ENCODE measurements at places on chromosomes 5 and 9.

GRCh38 chr9:127386249-127386648, 10.7 kb upstream of the SLC2A8 start:
- DNase-seq: no peak

DNA sequence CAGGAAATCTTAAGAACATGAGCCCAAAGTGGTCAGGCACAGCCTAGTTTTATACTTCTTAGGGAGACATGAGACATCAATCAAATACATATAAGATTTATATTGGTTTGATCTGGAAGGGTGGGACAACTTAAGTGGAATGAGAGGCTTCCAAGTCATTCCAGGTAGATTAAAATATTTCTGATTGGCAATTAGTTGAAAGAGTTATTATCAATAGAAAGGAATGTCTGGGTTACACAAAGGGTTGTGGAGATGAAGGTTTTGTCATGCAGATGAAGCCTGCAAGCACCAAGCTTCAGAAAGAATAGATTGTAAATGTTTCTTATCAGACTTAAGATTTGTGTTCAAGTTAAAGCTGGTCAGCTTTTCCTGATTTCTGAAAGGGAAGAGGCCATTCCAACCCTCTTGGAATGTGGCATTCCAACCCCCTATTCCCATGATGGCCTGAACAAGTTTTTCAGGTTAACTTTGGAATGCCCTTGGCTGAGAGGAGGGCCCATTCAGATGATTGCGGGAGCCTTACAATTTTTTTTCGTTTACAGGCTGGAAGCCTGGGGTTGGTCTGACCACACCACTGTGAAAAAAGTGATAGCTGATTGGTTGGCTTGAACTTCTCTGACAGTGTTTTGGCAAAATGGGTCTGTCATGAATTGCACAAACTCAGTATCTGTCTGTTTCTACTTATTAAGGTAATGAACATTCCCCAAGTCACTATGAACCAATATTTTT, 245.6 kb upstream of the RAI14 start:
- DNase-seq: no peak

DNA sequence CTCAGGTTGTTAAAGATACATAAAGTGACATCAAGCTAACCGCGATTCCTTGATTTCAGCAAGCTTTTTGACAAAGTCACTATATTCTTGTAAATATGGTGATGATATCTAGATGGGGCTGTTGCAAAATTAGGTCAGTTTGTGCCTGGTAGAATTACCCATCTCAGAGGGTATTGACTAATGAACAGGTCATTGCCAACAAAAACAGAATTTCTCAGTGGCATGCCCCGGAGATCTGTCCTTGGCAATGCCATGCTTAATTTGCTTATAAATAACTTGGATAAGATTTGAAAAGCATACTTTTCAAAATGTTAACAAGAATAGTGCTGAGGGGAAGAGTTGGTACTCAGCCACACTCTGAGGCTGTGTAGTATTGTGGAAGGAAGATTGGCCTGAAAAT, 783.3 kb upstream of the SEMA6A start:
- no peak for DNase-seq

DNA sequence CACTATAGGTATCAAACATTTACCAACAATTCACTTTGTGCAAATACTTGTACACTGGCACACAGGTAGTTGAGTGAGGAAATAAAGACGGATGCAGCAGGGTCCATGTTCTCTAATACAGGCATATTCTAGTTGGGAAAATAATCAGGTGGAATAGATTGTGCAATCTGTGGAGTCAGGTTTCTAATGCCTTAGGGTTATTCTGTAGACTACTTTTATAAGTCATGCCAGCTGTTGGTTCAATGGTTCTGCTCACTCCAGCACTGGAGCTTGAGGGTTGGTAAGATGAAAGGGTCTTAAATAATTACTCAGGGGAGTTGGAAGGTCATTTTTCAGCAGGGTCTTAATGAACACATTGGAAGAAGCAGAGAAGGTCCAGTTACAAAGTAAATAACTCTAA, 690.3 kb upstream of the DMAC1 start:
- no peak for DNase-seq

DNA sequence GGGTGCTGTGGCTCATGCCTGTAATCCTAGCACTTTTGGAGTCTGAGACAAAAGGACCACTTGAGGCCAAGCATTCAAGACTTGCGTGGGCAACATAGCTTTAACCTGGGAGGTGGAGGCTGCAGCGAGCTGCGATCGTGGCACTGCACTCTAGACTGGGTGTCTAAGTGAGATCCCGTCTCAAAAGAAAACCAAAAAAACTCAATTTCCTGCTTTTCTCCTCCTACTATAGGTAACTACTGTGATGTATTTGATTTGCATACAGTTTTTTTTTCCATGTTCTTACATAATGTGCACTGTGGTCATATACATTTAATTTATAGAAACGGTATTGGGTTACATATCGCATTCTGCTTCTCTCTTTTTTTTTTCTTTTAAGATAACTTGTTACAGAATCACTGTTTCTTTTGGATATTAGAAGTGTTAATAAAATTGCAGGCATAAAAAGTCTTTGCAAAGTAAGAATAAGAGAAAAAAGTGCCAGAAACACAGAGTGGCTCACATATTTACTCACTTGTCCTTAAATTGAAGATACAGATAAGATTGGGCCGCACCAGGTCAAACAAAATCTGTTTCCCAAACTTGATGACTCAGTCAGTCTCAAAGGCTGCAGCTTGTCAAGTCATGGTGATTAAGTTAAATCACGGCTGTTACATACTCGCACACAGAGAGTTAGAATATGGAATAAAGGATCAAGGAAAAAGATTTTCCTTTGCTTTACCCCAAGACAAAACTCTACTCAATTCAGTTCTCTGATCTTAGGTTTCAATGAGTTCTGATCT, 2.0 kb upstream of the PTGR1 start:
- no peak for DNase-seq

DNA sequence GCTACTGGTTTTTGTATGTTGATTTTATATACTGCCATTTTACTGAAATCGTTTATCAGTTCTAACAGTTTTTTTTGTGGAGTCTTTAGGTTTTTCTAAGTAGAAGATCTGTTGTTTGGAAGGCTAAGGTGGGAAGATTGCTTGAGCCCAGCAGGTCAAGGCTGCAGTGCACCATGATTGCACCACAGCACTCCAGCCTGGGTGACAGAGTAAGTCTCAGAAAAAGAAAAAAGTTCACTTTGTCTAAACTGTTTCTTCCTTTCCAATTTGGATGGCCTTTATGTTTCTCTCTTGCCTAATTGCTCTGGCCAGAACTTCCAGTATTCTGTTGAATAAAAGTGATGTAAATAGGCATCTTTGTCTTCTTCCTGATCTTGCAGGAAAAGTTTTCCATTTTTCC, 124.5 kb upstream of the LRRTM2 start:
- no peak for DNase-seq

- DNase-seq: no peak
These were observed 35.7 kb downstream of the TGFBI start for GRCh38 chr5:136064510-136064909.

GRCh38 chr9:6301858-6302257, 26.3 kb upstream of the TPD52L3 start:
- no peak for DNase-seq

GRCh38 chr5:10332301-10332700, 21.2 kb upstream of the MARCHF6 start:
- no peak for DNase-seq

DNA sequence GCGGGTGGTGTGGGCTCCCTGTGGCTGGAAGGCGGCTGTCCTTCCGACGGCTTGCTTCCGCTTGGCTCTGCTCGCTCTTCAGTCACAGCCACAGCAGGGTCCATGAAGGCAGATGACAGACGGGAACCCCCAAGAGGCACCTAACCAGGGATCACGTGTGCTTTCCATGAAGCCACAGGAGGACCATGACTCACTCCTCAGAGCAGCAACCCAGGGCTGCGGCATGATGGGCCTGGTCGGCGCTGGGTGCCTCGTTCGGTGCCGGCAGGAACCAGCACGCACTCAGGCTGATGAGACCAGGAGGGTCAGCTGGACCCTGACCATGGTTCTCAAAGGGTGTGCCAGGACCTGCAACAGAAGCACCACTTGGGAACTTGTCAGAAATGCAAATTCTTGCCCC, 32.8 kb upstream of the MED10 start:
- DNase-seq: no peak

GRCh38 chr5:156706631-156707030, 143.5 kb upstream of the PPP1R2B start:
- no peak for DNase-seq

- peak; percentile 67 for DNase-seq
These were observed 20.4 kb downstream of the GNPDA1 start for GRCh38 chr5:141992349-141992963.

DNA sequence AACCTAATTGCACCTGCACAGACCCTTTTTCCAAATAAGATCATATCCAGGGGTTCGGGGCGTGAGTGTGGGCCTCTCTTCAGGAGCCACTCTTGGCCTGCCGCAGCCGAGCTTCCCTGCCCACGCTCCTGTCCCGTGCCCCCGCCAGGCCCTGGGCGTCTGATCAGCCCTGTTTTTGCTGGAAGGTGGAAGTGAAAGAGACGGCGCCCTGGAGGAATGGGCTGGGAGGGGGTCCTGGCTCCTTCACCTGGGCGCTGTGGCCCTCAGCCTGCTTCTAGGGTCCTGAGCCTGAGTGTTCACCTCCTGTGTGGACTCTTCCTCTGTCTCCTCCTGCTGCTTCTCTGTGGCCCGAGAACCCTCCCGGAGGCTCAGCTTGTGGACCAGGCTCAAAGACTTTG, 11.2 kb upstream of the COL5A1 start:
- no peak for DNase-seq

DNA sequence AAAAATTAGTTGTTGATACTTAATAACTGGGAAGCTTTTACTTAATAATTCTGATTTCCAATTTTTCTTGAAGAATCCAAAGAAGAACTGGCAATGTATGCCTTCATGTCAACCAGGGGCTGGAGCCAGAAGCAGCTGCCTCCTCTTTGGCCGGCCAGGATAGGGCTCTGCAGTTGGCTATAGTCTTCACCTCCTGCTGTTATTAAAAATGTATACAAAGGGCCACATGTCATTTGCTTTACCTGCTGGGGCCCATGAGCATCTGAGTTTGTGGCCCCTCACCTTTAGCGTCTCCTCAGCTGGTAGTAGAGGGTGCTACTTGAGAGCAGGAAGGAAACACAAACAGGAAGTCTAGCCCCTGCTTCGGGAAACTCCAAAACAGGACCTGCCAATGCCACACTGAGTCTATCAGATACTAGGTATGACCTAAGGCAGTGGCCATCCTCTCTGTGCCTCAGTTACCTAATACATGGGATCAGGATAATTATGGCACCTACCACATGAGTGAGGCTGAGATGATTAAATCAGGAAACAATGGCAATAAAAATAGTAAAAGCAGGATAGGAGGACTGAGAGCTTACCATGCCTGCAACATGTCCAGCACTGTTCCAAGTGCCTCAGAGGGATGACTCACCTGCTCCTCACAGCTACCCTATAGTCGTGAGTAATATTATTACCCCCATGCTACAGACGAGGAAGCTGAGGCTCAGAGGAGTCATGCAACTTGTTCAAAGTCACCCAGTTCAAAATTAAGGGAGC, 21.3 kb downstream of the CCDC69 start:
- peak; percentile 57 for DNase-seq

DNA sequence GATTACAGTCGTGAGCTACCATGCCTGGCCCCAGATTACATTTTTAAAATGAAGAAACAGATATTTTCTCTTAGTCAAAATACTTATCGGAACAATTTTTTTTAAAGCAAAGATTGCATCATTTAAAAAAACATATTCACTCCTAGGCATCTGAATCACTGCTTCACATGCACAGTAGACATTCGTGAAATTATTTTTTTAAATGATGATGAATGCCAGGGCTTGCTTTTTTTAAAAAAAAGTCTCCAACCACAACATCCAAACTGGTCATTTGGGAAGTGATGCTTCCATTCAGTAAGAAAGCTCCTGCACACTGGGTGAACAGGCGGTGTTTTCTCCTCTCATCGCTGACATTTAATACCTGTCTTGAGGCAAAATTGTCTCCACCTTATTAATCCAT, 223.0 kb upstream of the DMRT1 start:
- DNase-seq: no peak

GRCh38 chr9:106890608-106891007, 27.6 kb downstream of the ZNF462 start:
- no peak for DNase-seq

GRCh38 chr9:92501671-92502393, 19.5 kb upstream of the ASPN start:
- peak; percentile 9 for DNase-seq

GRCh38 chr5:152572812-152573211, 167.7 kb upstream of the NMUR2 start:
- no peak for DNase-seq

DNA sequence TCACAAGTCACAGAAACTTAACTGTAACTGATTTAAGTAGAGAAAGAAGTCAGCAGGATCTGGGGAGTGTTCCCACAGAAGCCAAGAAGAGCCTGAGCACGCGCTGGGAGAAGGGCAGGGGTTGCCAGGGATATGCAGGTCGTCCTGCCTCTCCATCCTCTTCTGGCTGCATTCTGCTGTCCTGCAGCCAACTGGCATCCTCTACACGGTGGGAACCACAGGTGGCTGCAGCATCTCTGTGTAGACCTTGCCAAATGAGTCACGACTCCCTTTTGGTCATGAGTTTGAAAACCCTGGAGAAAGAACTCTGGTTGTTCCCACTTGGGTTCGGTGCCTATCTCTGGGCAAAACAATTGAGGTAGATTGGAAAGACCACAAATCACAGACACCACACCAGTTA, 38.4 kb upstream of the PCA3 start:
- DNase-seq: no peak

GRCh38 chr5:181283347-181283746, 22.4 kb upstream of the TRIM52 start:
- no peak for DNase-seq

GRCh38 chr9:20811872-20812271, 127.8 kb downstream of the FOCAD start:
- DNase-seq: no peak

DNA sequence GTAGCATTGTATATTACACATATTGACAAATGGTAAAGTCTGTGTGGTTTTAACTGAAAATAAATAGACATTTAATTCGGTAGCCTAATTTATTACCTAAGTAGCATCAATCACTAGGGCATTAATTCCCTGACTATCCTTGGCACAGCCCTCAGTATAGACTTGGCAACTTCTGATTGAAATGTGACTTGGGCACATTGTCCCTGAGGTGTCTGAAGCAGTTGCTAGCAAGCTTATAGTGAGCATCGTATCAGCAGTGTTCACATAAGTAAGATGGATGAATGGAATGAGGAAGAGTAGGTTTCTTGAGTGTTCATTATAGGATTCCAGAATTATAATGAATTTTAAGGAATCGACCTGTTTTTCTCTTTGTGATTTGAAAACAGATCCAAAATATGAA, 16.1 kb downstream of the LURAP1L start:
- DNase-seq: no peak

DNA sequence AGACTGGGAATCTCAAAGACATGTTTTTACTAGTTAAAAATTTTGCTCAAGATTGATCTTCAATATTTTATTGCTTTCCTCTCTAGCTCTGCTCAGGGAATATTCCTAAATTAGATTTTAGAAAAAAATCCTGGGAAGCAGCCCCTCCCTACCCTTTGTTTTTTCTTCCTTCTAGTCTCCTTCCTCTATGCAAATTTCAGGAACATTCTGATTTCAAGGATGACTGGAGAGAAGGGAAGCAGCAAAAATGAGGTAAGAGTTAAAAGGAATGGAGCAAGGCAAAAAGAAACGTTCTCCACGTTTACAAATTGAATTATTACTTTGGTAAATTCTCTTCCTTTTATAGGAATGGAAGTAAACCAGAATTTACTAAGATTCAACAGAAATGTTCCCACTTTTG, 493.4 kb upstream of the TUSC1 start:
- DNase-seq: no peak

GRCh38 chr9:13330396-13331004, 51.0 kb upstream of the MPDZ start:
- DNase-seq: no peak

- DNase-seq: no peak
These were observed 707 bp downstream of the RMND5B start for GRCh38 chr5:178131446-178131996.
